ENCODE measurements at places on chromosomes 16 and 17. TPM values are rescaled to one million over a fixed set of nuclear protein-coding genes. Genes with fewer than 3 reads are reported as not detected.

The CLEC19A gene
- not detected for total RNA-seq

The LDHD gene
- total RNA-seq = 10.2 TPM

The HSD17B2 gene
- total RNA-seq = not detected

The KRT31 gene
- not detected for total RNA-seq

The EMP2 gene
- 21.3 TPM for total RNA-seq

The MMD gene
- total RNA-seq = 17.9 TPM

DNA sequence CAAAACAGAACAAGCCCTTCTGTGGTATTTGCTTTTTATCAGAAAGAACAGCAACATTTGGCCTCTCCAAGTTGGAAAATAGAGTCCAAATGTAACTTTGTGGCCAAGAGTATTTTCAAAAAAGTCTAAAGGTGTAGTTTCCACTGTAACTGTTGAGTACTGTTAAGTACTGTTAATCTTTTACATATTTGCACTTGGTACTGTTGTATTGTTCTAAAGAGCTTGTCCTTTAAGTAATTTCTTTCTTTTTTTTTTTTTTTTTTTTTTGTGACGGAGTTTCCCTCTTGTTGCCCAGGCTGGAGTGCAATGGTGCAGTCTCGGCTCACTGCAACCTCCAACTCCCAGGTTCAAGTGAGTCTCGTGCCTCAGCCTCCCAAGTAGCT, 21.5 kb downstream of the LDAF1 start:
- no peak for DNase-seq

DNA sequence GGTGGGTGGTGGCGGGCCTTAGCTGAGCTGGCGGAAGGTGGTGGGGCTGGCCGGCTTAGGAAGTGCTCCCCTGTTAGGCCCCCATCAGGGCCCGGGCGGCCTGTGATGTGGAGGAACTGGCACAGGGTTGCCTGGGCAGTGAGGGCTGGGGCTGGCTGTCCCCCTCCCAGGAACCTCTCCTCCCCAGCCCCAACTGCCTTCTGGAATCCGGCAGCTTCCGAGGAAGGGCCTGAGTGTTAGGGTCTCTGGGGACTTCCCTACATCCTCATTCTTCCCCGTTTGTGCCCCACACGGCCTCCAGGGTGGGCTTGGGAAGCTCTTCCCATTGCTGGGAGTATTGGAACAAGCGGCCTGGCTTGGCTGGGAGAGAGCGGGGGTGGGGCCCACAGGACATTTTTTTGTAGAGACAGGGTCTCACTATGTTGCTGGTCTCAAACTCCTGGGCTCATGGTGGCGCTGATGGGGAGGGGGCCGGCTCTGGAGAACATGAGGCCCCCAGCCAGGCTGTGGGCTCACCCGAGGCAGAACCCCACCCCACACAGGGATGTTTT, 89.9 kb upstream of the CIBAR2 start:
- no peak for DNase-seq

DNA sequence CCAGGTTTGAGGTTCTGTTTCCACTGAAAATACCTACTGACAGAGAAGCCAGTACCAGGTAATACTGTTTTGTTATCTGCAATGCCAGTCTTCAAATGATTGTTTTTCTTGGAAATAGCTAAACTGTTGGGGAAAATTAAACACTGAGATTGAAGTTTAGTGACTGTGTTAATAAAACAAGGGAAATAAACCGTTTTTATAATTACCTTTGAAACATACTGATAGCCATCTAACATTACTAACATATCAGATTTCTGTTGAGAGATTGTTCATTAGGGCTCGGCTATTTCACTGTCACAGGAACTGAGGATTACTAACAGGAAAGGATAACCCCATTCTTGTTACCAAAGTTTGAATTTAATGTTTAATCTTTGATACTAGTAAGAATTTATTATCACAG, 42.1 kb downstream of the CYB5B start:
- DNase-seq = no peak

DNA sequence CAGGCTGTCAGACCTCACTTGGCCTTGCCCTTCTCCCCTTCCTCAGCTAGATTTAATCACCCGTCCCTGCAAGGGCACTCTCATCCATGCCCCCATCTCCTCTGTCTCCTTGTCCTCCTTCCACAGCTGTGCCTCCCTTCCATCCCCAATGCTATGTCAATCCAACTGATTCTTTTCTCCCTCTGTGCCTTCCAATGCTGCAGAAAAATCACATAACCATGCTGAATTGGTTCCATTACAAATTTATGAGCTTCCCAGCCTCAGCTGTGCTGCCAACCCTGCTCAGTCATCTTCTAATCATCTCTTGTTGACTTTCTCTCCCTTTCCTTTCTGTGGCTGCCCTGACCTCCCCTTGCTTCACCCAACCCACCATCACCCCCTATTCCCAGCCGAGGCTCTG, 56.3 kb upstream of the PIRT start:
- DNase-seq = no peak

- DNase-seq = no peak
Observed at GRCh38 chr16:70448075-70448474, 6.3 kb upstream of the FCSK start.

DNA sequence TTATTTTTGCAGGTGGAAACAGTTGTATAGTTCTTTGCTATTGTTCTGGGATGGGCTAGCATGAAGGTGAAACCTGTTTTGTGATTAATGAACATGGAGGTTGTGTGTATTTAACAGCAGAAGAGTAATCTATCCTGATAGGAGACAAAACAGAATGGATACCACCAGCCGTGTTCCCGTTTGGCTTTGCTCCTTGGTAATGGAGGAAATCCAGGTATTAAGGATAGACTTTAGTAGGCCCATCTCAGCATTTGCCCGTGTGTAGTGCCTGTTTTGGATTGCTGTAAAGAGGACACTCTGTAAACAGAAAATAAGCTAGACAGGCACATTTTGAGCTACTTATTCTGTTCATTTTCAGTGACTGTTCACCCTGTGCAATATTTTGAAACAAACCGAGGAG, 215.1 kb downstream of the RBFOX1 start:
- no peak for DNase-seq

- DNase-seq = peak; percentile 70
Observed at GRCh38 chr16:23435500-23435899, 17.5 kb downstream of the COG7 start.

GRCh38 chr17:34465789-34466188, 102.8 kb upstream of the CCL1 start:
- no peak for DNase-seq

GRCh38 chr17:64028874-64029464, 8.5 kb upstream of the ICAM2 start:
- DNase-seq = peak; percentile 70

DNA sequence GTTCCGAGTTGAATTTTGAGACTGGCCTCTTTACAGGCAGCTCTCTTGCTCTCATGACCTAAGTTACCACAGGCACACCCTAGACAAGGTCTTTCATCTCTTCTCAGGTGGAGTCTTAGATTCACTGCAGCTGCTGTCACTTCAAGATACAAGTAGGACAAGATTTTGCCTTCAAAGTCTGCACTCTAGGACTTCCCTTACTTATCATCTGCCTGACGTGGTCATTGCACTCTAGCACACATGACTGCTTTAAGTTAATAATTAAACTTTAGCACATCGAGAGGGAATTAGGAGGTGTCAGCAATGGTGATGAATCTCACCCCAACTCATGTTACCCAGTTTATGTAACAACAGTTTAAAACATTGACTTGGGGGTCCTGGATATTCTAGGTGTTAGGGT, 25.6 kb downstream of the RNF135 start:
- no peak for DNase-seq
